ENCODE measurements at places on chromosomes 16 and 17.

- no peak for DNase-seq
These were observed 12.8 kb upstream of the TNS4 start for GRCh38 chr17:40514013-40514875.

- DNase-seq = peak; percentile 29
These were observed 7.1 kb upstream of the IL32 start for GRCh38 chr16:3058139-3059030.

DNA sequence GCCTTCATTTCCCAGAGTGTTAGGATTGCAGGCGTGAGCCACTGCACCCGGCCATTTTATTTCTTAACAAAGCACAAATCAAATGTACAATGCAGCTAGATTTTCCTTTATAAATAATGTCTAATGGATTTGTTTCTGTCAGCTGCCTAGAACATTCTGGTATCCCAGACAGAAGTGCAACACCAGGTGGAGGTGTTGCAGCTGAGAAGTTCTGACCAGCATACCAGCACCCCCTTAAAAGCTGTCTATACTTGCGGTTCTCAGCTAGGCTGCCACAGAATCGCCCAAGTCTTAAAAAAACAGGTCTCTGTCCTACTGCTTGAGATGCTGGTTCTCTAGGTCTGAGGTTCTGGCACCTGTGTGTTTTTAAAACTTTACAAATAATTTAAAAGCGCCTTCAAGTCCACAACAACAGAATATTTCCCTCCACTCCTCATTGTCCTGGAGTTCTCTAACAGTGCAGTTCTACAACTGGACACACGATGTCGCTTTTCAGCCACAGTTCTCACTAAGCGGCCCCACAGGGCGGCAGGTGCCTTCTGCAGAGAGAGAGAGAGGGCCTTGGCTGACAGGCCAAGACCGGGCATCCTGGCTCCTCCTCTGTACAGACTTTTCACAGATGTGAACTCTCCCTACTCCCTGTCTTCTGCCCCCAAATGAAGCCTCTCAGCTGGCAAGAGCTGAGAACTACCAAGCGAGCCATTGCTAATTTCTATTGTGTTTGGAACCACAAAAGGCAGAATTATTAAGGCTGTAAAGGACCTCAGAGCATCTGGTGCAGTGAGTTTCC lies 32.6 kb upstream of the MEOX1 start:
- DNase-seq = peak; percentile 97

GRCh38 chr17:2263183-2264066 lies 40.2 kb downstream of the SMG6 start:
- no peak for DNase-seq

GRCh38 chr17:77313831-77314230 lies 173.1 kb downstream of the SEC14L1 start:
- DNase-seq = no peak

- DNase-seq = no peak
These were observed 317.1 kb upstream of the SOX9 start for GRCh38 chr17:71803656-71804284.

- DNase-seq = no peak
These were observed 363.9 kb downstream of the SEC14L1 start for GRCh38 chr17:77504652-77505155.

- no peak for DNase-seq
These were observed 86.1 kb downstream of the RPA1 start for GRCh38 chr17:1915889-1916288.

DNA sequence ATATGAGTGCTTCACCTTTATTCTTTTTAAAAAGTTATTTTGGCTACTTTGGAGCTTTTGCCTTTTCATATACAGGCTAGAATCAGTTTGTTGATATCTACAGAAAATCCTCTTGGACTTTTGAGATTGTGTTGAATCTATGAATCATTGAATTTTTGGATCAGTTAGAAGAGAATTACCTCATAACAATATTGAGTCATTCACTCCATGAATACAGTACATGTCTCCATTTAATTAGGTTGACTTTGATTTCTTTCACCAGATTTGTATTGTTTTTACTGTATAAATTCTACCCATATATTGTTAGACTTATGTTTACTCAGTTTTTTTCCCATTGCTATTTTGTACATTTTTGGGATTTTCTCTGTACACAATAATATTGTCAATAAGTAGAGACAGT lies 54.4 kb downstream of the TAOK1 start:
- DNase-seq = peak; percentile 25

GRCh38 chr16:68227850-68228553 lies 7.9 kb downstream of the ESRP2 start:
- DNase-seq = no peak

DNA sequence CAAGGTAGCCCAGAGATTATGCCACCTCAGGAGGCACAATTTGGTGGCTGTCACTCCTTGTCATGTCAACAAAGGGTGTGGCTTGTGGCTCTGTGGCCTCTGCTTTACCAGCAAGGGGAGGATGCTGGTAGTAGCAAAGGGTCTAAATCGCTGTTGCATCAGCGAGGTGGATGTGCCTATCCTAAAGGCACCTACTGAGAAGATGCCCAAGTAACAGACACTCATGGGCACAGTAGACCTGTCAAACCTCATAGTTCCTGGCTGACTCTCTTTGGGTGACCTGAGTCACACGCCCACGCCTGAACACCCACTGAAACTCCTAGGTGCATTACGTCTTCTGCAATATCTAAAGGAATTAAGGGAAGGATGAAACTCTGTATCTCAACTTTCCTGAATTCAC lies 139.5 kb downstream of the PRKCB start:
- no peak for DNase-seq

DNA sequence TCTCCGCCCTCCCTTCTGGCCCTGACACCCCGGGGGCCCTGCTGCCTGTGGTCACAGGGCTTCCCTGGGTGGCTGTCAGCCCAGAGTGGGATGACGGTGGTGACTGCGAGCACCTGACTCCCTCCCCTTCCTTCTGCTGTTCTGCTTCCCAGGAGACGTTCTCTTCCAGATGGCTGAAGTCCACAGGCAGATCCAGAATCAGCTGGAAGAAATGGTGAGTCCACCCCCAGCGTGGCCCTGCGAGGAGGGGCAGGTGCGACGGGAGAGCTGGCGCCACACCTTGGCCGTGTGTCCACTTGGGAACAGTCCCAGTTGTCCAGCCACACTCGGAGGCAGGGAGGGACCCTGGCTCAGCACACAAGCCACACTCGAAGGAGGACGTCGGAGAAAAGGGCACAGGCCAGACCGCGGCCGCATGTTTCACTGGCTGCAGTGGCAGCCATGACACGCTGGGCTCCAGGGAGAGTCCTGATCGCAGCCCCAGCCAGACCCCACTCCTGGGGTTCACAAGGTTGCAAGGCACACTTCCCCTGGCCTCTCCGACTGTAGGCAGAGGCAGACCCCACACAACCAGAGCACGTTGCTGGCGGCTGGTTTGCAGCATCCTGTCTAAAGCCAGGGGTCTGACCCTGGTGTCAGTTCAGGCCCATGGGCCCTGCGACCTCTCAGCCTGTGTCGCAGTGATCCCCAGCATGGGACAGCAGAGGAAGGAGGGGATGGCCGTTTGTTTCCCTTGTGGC lies 49.9 kb downstream of the BAIAP2 start:
- no peak for DNase-seq

DNA sequence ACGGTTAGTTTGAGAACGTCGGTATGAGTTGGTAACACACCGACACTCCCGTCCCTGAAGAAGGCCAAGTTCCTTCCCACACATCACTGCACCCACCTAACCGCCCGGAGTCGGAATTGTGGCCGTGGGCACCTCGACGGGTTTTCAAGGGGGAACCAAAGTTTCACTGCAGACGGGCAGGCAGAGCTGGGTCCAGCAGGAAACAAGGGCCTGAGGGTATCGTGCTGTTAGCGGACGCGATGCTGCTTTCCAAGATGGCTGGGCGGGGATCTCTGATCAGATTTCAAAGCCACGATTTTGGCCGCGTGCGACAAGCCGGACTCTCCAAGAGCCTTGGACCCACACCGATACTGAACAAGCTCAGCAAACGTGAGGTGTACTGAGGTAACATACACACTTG lies 82.3 kb upstream of the DOC2B start:
- DNase-seq = no peak

GRCh38 chr17:67136191-67137025 lies 92.1 kb downstream of the CACNG1 start:
- peak; percentile 32 for DNase-seq

DNA sequence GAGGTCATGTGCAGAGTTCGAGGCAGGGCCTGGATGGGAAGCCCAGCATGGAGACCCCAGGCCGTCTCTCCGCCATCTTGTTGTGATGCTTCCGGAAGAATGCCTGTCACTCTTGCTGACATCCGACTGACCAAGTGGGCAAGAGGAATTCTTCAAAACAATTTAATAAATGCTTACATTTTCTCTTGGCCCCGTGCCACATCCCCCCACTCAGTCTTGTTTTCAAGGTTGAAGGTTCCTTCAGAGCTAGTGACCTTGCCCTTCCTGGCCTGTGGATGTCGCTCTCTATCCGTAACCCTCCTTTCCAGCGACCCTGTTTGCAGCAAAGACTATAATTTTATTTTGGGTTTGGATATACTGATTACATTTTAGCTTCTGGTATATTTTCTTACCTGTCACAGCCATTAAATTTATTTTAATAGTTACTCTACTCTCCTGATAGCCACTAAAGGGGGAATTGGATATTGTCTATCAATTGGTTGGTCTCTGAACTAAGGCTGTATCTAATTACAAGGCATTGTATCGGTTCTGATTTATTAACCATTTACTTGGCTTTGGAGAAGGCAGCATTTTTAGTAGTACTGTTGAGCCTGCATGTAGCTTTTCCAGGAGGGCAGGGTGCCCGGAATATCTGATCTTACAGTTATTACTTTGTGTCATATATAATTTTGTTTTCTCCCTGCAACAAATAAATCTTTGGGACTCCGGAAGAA lies 264.5 kb downstream of the WWOX start:
- DNase-seq = no peak

DNA sequence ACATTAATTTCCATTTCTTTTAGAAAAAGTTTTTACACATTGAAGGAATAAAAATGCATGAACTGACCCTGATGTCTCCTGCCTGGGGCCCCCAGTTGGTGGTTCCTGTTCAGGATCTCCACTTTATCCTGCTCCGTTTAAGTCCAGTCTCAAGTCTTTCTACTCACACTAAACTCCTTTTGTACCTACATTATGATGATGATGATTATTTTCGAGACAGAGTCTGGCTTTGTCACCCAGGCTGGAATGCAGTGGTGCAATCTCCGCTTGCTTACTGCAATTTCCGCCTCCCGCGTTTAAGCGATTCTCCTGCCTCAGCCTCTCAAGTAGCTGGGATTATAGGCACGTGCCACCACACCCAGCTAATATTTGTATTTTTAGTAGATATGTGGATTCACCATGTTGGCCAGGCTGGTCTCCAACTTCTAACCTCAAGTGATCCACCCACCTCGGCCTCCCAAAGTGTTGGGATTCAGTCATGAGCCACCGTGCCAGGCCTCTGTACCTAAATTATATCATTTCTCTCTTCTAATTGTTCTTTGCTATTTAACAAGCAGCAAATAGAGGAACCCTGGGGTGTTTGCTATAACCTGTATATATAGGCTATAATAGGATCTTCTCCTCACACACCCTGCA lies 2.2 kb upstream of the FOXK2 start:
- DNase-seq = no peak

DNA sequence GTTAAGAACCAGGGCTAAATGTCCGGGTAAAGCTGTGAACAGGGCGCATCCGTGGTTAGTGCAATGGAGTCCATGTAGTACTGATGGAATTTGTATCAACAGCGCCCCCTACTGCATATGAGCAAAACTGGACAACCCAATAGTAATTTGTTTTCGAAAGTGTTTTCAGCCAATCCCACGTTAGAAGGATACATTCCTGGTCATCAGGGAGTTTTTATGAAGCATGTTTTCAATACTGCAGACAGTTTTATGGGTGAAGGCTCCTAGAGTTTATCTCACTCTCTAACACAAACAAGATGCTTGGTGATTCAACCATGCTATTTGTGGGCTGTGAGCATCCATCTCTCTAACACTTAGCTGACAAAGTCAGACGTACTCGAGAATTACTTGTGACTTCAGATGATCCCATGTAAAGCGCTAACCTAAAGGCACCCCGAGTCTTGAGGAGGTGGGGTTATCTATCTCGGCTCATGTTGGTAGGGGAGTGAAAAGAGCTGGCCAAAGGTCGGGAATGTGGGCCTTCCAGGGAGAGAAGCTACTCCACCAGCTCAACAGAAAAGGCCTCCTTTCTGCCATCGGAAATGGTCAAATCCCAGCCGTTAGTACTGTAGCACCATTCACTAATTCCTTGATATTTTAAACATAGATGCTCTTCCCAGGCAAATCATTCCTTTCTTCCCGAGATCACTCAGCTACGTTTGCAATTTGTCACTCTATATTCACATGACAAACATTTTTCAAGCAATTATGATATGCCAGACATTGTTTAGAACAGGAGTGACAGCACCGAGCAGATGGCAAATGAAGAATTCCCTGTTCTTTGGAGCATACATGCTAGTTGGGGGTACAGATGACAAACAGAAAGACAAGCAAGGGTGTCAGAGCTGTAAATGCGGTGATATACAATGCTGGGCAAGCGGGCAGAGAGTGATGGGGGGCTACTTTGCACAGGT lies 46.9 kb upstream of the HNF1B start:
- peak; percentile 24 for DNase-seq

DNA sequence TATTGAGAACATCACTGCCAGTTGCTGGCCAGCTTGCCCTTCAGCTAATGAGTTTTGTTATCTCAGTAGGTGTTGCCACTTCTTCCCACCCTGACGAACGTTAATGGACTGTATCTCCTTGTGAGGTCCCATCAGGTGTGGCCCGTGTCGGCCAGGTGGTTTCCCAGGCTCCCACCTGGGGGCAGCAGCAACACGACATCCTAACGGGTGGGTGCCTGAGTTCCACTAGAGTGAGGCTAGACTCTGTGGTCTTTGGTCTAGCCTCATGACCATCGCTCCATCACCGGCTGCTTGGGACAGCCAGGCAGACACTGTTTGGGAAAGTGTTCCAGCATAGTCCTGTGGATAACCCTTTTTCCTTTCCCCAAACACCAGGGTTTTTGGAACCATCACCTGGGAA lies 45.6 kb upstream of the LCMT1 start:
- no peak for DNase-seq

GRCh38 chr17:48254896-48255295 lies 147.3 kb downstream of the SNX11 start:
- no peak for DNase-seq

GRCh38 chr16:62280506-62280905 lies 244.3 kb upstream of the CDH8 start:
- DNase-seq = no peak
